Endothelial cell (in vitro differentiated cells): ENCODE measurements at places on chromosomes 16 and 17.

- DNase-seq, result no peak
Measured at GRCh38 chr17:69064001-69064400, 3.3 kb upstream of the ABCA9 start.

- DNase-seq, result no peak
Measured at GRCh38 chr16:28537076-28537475, 1.7 kb downstream of the NUPR1 start.

DNA sequence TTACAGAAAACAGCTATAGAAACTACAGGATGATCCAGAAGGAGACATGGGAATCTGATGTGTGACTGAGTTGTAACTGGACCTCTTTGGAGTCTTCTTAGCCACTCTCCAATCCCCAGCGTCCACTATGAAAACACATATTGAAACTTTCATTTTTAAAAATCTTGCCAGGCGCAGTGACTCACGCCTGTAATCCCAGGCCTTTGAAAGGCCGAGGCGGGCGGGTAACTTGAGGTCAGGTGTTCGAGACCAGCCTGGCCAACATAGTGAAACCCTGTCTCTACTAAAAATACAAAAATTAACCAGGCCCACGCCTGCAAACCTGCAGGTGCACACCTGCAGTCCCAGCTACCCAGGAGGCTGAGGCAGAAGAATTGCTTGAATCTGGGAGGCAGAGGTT lies 53.3 kb downstream of the HIC1 start:
- no peak for DNase-seq

DNA sequence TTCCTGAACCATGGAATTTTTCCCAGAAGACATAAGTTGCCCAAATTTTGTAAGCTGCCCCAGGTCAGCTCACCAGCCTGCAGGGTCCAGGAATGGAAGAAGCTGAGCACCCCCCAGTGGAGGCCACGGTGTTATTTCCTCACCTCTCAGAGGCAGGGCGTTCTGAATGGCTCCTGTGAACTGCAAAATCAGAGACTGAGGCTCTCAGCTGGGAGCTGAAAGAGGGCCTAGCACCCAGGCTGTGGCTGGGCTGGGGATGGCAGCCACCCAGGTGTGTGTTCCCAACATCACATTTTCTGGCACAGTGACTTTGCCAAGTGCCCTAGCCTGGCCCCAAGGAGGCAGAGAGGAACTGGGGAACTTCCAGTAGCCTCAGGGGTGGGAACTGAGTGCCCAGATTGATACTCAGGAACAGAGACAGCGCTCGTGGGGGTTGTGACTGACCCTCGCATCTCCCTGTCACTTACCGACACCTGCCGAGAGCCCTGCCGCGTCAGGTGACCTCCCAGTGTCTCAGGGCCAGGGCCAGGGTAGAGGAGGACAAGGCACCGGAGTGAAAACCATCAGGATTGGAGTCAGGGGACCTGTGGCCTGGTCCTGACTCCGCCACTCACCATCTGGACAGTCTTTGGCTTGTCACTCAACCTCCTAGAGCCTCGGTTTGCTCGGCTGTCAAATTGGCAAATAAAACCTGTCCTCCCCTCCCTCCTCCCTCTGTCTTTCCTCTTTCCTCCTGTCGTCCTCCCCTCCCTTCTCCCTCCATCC lies 11.3 kb downstream of the CACNG4 start:
- DNase-seq, result peak; percentile 34
